Activated naive CD4-positive, alpha-beta T cell treated with Interleukin-2 at 50 U/mL for 16 hours (primary cell): ENCODE measurements at places on chromosomes 4 and X.

GRCh38 chrX:107805179-107805578 lies 20.5 kb upstream of the MID2 start:
- DNase-seq = no peak

GRCh38 chrX:118062048-118062789 lies 54.4 kb downstream of the KLHL13 start:
- DNase-seq = no peak

- no peak for DNase-seq
Measured at GRCh38 chr4:3361896-3362295, 69.1 kb downstream of the RGS12 start.

DNA sequence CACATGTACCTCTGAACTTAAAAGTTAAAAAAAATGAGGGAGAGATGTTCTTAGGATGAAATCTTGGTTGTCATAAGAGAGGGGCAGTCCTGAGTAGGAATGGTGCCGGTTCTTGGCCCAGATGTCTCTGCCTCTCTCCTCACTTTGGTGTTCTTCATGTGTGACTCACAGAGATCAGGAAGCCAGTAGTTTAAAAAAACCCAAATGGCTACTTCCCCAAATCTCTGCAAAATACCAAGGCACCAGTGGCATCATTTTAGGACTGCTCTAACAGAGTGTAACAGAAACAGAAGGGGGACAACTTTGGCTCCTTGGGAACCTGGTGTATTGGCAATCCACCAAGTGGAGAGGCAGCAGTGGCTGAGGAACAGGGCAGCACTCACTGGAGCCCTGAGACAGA lies 116.8 kb downstream of the SCD5 start:
- no peak for DNase-seq

GRCh38 chr4:111943796-111944203 lies 201.5 kb upstream of the FAM241A start:
- no peak for DNase-seq

GRCh38 chr4:130329036-130329435 lies 1233.1 kb downstream of the C4orf33 start:
- no peak for DNase-seq
